Activated CD4-positive, alpha-beta T cell treated with anti-CD3 and anti-CD28 coated beads for 48 hours (primary cell): ENCODE measurements at places on chromosomes 1 and 21.

GRCh38 chr1:8283058-8283884 lies 34.6 kb upstream of the SLC45A1 start:
- DNase-seq: peak; percentile 54

DNA sequence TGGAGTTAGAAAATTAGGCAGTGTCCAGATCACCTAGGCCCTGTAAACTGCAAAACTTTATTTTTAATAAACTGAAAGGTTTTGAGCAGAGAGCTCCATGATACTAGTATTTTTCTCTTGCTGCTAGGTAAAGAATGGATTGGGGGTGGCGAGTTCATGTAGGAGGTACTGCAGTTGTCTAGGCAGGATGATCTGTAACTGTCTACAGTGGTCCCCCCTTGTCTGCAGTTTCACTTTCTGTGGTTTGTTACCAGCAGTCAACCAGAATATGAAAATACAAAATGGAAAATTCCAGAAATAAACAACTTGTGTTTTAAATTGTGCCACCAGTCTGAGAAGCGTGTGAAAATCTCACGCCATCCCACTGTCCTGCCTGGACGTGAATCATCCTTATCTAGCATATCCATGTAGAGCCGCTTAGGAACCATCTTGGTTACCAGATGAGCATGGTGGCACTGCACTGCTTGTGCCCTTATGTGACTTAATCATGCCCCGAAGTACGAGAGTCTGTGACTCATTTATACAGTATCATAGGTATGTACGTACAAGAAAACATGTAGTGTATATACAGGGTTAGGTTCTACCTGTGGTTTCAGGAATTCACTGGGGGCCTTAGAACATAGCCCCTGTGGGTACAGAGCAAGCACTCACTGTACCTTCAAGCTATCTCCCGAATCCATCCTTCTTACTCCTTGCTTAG lies 94.2 kb downstream of the AHCTF1 start:
- peak; percentile 5 for DNase-seq

GRCh38 chr1:226491093-226491850 lies 57.3 kb upstream of the STUM start:
- DNase-seq: no peak

GRCh38 chr1:10796029-10796944 lies at the start of gene CASZ1:
Gene CASZ1 (minus strand): TSS chr1:10796646. CDS start chr1:10693889, 102,757 bp downstream.
- DNase-seq: peak; percentile 12

- DNase-seq: peak; percentile 66
These were observed 21.8 kb downstream of the EXOC8 start for GRCh38 chr1:231315887-231316286.

DNA sequence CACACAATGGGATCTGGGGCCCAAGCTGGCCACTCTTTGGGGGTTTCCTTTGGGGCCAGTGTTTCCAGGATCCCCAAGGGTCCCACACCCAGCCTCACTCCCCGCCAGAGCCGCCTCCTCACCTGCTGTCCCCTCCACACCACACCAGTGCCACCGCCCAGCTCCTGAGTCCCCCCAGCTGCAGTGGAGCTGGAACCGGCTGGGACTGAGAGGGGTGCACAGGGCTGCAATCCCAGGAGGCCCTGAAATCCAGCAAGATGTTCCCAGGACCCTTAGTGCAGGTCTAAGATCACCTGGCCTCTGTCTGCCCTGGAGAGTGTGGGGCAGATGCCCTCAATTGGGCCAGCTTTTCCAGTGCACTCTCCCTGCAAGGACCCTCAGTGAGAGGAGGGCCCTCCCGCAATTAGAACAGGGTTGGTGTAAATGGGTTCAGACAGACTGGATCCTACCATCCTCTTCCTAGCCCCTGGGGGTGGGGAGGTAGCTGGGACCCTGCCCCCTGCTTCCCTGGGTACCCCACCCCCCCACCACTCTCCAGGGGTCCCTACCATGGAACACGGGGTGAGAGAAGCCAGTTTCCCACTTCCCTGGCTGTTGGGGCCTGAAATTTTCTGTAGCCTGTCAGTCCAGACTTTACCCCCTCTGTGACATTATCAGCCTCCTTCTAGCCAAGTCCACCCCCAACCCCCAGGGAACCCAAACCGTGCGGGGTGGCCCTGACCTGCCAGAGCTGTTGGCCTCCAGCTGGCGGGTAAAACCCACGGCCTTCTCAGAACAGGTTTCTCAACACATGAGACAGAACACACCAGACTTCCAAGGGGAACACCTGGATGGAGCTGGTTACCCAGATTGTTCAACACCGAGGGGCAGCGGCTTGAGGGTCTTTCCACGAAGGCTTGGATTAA lies 7.0 kb downstream of the KRTAP10-12 start:
- no peak for DNase-seq

GRCh38 chr1:163655565-163655964 lies 333.8 kb downstream of the NUF2 start:
- no peak for DNase-seq

GRCh38 chr1:96365076-96365475 lies 356.5 kb upstream of the PTBP2 start:
- no peak for DNase-seq

- DNase-seq: no peak
These were observed 143.1 kb downstream of the HLX start for GRCh38 chr1:221022331-221022730.

- no peak for DNase-seq
These were observed 35.5 kb downstream of the IGFN1 start for GRCh38 chr1:201226178-201226514.

- DNase-seq: no peak
These were observed 286.0 kb downstream of the HLX start for GRCh38 chr1:221164951-221165838.

DNA sequence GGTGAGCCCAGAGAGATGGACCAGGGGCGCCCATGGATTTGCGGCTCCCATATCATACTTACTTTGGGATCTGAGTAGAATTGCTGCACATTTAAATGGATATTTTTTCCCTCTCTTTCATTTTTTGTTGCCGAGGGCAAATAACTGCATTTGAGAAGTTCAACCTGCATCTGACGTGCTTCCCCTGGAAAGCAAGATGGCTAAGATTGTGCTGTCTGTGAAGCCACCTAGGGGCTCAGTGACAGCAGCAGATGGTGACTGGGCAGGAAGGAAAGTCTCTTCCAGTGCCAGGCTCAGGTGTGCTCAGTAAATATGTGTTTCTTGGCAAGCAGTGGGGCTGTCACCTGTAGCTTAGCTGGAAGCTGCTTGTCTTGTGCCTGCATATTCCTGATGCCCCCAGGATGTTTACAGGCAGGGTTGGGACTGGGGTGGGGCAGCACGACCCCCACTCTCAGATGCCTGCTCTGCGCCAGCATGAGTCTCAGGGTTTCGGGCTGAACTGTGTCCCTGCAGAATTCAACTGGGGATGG lies 59.8 kb upstream of the ETV3 start:
- no peak for DNase-seq

DNA sequence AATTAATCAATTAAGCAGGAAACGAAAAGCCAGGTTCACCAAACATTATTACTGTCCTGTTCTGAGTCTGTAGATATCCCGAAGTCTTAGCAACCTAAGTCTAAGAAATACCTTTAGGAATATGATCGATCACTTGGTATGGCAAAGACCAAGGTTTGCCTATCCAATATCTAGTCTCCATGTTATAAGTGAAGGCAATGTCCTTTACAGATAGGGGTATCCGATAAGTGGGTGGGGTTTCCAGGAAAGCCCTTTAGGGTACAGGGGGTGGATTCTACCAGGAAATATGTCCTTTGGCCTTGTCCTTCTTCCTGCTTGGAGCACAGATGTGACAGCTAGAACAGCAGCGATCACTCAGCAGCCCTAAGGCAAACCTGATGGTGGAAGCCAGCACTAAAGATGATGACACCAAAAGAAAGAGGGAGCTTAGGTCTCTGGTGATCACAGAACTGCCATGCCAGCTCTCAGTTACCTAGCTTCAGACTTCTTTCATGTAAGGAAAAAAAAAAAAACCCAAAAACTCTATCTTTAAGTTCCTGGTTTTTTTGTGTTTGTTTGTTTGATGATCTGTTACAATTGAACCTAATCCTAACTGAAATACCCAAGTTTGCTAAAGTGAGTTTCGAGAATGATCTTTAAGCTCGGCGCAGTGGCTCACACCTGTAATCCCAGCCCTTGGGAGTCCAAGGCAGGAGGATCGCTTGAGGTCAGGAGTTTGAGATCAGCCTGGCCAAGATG lies 40.8 kb downstream of the DSTYK start:
- no peak for DNase-seq

DNA sequence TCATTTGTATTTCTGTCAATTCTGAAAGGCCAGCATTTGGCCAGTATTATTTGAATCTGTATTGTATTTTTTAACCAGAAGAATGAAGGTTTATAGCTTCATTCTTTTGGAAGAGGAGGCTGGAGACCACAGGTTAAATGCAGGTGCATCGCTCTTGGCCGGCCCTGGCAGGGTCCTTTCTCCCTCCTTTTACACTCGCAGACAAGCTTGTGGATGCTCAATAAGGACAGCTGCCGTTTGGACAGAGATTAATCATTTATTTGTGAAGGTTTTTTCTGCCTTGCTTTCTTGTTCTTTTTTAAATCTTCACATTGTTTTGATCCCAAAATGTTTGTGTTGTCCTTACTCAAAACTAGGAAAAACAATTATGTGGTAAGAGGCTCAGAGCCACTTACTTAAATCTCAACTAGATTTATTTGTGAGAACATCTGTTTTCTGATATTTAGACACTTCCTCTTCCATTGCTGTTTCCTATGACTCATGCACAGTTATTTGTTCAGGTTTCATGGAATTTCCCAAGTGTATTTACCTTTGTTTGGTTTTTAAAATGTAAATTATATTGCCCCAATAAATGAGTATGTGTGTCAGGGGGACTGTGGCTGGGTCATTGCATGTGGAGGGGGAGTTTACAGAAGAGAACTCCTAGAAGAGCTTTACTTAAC lies 46.7 kb upstream of the LAMC2 start:
- DNase-seq: no peak

- no peak for DNase-seq
These were observed 303.1 kb downstream of the CTH start for GRCh38 chr1:70714149-70714548.

DNA sequence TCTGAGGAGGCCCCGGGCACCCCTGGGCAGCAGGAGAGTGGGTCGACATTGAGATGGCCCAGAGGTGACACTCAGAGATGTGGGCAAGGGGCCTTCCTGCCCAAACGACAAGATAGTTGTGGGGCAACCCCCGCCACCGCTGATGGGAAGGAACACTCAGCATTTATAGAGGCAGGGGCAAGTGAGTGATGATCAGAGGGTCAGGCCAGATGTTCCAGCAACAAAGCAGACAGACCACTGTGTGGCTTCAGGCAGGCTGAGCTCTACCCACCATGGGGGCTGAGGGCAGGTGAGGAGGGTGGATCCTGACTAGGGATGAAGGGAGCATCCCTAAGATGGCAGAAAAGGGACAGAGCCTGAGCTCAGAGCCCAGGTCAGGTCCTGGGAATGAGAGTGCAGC lies 362.7 kb downstream of the PTPRU start:
- DNase-seq: no peak

DNA sequence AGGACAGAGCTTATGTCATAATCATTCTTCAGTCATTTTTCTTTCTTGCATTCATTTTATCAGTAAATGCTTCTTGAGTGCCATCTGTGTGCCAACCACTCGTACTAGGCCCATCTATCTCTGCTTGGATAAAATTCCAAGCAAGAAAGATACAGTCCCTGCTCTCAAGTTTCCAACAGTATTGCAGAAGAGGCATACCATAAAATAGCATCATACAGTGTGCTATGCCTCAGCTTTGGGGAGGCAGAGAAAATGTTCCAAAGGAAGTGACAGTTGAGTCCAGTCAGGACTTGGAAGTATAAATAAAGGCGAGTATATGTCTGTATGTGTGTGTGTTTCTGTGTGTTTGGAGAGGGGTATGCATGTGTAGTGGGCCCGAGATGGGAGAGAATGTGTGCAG lies 113.4 kb upstream of the HOOK1 start:
- DNase-seq: no peak

GRCh38 chr1:2378956-2379732 lies 12.2 kb downstream of the MORN1 start:
- no peak for DNase-seq

DNA sequence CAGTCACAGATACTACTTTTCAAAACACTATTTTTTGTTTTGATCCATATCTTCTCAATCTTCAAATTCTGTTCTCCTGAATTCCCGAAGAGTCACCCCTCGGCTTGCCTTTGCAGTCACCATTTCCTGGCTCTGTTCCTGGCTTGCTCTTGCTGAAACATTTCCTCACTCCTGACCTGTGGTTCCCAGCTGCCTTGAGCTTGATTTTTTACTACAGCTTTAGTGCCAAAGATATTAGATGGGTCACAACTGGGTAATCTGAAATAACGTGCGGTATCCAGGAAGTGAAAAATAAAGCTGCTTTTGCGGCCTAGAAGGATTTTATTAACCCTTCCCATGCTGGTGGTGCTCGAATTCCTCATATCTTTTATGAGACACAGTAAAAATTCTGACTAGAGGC lies 318.8 kb downstream of the PCP4 start:
- no peak for DNase-seq

DNA sequence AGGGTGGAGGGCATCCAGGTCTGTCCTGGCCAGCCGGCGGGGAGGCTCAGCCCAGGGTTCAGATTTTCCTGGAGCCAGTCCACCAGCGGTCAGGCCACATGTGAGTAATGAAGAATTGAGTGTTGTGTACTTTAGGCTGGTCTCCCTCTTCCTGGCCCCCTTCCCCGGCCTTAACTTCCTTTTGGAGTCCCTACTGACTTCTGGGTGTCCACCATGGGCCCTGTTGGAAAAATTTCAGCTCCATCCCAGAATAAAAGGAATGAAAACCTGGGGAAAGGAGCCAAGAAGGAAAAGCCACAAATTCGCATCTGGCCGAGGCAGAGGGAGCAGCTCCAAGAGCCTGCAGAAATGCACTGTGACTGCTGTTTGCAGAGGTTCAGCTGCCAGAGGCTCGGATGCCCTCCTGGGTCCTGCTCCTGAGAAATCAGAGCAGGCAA lies 35.5 kb upstream of the HHAT start:
- no peak for DNase-seq

DNA sequence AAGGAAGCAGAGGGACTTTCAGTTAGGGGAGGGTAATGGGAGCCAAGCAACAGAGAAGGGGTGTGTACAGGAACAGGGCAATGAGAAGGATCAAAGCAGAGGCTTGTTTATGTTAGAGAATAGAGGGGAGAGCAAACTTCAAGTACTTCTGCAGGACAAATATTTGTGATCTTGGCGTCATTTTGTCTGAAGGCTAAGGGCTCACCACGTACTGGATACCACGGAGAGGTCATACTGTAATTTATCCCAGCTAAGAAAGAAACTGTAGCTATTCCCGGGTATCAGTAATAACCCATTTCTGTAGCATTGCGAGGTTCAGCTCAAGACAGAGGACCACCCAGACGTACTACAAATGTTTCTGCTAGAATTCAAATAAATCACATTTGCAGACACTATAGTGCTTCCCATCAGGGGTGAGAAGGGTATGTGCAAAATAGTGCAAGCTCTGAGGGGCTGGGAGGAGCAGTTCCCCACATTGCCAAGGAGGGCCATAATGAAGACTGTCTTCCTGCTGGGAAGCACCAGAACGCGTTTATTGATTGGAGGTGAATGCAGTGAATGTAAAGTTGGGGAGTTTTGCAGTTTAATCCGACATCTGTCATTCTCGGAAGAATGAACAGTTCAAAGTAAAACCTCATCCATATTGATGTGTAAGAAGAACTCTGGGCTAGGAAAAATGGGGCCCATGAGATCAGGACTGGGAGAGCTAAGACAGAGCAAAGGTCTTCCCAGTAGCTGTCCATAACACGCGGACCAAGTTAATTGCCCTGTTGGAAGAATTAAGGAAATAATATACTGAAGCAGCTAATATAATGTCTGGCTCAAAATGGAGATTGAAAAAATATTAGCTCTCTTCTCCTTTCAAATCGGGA lies 136.9 kb downstream of the RWDD3 start:
- no peak for DNase-seq
